Tongue (tissue), 3 donors: ENCODE measurements at places on chromosomes 12 and 14.

- no peak for DNase-seq
Measured at GRCh38 chr12:54750-55535, 11.6 kb upstream of the IQSEC3 start.

GRCh38 chr12:39389399-39390150, 53.3 kb downstream of the KIF21A start:
- DNase-seq = no peak

DNA sequence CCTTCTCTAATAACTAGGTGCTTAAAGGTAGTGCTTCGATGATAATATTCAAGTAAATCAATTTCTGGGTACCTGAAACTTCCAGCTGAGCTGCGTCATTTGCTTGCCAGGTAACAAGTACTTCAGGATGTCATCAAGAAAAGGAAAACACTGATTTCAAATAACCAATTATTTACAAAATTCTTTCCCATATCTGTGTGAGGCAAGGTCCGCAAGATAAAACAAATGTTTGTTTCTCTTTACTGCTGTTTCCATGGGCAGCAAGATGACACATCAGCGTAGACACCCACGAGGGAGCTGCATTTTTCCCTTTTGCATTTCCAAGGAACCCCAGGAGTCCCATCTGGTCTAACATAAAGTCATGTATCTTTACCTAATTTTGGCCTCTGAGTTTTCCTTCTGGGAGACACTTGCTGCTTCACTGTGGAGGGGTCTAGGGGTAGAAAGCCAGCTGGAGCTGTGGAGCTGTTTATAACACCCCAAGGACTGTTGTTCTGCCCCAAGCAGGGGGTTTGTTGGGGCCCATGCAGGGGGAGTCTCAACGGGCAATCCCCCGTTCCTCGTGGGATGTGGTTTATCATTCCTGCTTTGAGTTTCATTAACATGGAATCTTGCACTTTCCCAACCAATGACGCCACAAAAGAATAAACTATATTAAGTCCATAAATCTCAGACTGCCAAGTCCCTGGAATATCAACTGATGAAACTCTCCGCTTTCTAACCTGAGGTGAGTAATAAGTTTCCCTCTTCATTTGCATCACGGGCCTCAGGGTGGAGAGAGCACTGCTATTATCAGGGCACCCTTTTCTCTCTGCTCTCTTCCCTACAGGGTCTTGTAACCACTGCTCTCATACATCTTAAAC, 112.8 kb upstream of the PELI2 start:
- DNase-seq = peak; percentile 39

DNA sequence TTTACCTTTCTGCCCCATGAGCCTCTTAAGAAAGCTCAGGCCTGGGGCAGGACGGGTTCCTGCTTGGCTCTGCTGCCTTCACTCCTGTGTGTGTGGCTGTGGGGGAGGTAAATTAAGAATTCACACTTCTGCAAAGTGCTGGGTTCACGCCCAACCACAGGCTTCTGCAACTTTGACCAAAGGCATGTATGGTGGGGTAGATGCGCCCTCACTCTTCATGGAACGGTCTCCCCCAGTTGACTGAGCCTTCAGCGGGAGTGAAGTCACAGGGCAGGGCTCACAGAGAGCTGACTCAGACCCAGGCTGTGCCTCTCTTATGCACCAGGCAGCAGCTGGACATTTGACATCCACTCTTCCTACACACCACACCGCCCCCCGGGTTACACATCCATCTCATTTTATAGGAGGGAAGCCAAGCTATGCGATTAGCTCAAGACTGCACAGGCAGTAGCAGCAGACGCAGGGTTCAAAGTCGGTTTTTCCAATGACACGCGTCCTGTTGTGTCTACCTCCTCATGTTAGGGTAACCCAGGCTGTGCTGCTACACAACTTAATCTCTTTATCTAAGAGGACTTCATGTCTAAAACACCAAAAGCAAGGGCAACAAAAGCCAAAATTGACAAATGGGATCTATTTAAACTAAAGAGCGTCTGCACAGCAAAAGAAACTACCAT, 15.4 kb upstream of the BCL11B start:
- DNase-seq = no peak

- no peak for DNase-seq
Measured at GRCh38 chr12:75554556-75554880, 43.1 kb upstream of the KRR1 start.
